NCI-H446 treated with DMSO at 0.1 percent for 48 hours (cell line): ENCODE measurements at places on chromosomes 16 and 17.
A peak's percentile ranks its signal among the peaks of the same experiment; 100 is the strongest.

DNA sequence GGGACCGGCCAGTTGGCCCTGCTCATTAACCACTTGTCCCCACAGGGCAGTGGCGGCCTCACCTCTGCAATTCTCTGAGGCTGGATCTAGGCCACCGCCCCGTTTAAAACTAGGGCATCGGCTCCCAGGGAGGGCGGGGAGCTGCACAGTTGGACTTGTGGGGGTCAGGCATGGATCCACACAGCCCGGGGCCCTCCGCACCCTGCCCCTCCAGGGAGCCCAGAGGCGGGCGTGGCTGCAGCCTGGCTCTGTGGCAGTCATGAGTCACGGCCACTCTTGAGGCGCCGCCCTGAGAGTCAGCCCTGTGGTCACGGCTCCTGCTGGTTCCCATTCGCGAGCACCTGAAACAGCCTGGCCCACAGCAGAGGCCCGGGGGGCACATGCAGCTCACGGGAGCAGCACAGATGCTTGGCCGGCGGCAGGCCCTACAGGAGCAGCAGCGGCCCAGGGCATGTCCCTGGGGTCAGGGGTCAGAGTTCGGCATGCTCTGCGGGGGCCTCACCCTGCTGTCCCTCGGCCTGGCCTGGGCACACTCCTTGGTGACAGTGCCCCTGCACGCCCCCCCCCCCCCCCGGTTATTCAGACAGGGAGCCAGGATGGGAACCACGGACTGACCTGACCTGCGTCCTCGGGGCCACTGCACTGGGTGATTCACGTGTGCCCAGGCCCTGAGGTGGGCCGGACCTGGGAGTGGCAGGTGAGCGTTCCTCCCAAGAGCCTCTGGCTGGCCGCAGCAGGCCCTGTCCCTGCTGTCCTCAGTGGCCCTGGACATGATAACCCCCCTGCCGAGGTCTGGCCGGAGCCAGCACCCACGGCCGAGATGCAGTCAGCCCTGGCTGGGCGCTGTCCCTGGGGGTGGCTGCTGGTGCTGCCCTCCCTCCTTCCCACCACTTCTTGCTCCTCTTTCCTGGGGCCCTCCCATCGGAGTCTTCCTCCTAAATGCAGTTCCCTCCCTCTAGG, 8.2 kb downstream of the CAPN15 start:
- no peak for DNase-seq

- no peak for DNase-seq
These were observed at the start of gene CD300LG for GRCh38 chr17:43846963-43847371. Gene CD300LG, plus strand, starts transcription at chr17:43847176. Its CDS starts 41 bp downstream, at chr17:43847217.

- DNase-seq: no peak
These were observed 808.9 kb downstream of the CDH11 start for GRCh38 chr16:64312980-64313379.

GRCh38 chr16:8963821-8964441, at the start of gene USP7:
Gene USP7, minus strand, starts transcription at chr16:8963906. Its CDS starts 621 bp downstream, at chr16:8963285.
- peak; percentile 60 for DNase-seq

DNA sequence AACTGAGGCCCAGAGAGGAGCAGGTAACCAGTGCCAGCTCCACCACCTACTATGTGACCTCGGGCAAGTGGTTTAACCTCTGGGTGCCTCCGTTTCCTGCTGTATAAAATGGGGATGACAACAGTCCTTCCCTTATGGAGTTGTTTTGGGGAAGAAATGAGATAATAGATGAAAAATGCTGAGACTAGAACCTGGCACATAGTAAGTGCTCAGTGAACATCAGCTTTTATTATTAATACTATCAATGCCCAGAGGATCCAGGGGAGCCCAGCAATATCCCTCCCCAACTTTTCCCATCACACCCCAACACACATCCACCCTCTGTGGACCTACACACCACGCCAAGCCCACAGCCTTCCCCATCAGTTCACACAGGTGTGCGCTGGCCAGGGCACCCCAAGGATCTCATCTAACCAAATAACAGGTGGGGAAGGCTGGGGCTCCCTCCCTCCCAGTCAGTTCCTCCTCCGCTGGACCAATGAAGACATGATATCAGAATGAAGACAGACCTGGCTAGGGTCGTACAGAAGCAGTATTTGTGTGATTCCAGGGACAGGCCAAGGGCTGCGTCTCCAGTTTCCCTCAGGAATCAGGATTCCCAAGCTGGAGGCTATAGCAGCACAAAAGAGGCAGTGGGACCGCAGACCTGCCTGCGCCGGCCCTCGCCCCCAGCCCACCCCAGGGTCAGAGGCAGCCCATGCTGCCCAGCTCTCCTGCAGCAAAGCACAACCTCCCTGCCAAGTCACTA, 1.8 kb downstream of the ATP2A3 start:
- DNase-seq: no peak

DNA sequence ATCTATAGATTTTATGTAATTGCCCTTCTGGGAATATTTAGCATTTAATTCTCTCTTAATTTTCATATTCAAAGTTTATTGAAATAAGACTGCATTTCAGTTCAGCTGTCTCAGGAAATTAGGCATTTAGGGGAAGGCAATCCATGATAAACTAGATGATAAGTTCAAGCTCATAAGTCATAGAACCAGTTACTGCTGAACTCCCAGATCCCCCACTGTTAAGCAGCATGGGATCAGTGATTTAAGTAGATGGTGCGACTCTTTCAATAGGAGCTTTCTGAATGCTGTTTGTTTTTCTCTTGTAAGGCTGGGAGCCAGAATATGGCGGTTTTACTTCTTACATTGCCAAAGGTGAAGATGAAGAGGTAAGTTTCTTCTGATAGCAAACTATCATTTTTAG, 23.8 kb downstream of the OGFOD1 start:
- no peak for DNase-seq

- no peak for DNase-seq
These were observed 13.0 kb downstream of the CA10 start for GRCh38 chr17:52145476-52145875.

DNA sequence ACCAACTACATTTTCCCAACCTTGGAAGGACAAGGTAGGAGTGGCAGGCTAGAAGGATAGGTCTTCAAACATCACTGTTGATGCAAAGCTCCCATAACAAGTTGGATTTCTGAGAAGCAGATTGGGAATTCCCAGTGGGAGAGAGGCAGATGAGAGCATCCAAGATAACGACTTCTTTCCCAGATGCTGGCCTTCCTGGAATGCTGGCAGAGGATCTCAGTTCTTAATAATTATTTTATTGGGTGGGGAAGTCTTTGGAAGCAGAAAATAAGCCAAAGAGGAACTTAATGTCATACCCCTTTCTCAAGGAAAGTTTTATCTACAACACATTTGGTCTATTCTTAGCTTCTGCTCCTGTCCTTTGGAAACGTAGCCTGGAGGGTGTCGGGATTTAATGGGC, 64.5 kb downstream of the MPRIP start:
- no peak for DNase-seq

DNA sequence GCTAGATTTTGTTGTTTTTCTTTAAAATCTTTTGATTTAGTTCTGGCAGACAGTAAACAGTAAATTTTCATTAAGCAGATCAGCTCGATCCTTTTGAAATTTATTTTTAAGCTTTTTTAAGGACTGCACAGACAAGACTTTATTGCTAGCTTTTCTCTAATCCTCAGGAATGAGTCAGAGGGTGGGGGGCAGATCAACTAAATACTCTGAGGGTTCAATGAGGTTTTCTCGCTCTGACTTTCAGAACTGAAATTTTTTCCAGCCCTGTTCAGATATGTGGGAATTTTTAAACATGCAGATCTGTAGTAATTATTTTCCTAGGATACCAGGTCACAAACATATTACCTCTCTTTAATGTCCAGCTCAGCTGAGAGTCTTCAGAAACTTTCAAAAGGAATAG, 977.2 kb downstream of the CDH11 start:
- DNase-seq: no peak

- DNase-seq: no peak
These were observed 3.4 kb downstream of the MKS1 start for GRCh38 chr17:58215685-58216084.

- no peak for DNase-seq
These were observed at the start of gene TMEM98 for GRCh38 chr17:32927724-32928585. Gene TMEM98, plus strand, starts transcription at chr17:32928153. Its CDS starts 3,376 bp downstream, at chr17:32931529.

DNA sequence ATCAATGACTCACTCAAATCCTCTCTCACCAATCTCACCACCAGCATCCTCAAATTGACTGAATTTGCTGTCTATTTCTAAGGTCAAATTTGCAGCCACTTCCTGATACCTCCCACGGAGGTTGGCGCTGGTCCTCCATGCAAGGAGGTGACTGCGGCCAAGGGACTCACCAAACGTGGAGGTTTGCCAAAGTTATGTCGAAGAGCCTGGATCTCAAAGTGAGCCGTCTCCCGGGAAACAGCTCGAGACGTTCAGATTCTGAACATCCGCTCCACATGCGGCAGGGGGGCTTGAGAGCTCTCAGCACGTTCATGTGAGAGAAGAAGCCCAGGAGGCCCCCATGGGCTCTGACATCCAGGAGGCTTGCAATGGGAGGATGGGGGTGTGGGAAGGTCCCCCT, 22.6 kb downstream of the LGALS3BP start:
- peak; percentile 77 for DNase-seq

- DNase-seq: no peak
These were observed 74.6 kb downstream of the CMC2 start for GRCh38 chr16:80931801-80932707.

DNA sequence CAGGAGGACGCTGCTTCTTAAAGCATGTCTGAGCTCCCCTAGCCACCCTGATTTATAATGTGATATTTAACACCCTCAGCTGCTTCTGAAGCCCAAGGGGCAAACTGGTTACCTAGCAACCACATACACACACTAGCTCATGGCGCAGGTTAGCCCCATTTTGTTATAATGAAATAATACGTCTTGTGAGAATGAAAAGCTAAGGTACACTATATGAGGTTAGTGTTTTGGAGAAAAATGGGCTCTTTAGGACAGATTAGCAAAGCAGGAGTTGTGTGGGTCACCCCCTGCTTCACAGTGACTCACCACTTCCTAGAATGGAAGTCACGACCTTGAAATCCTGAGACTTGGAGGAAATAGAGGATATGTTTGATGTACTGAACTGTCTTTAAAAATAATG, 404.8 kb upstream of the HSBP1 start:
- no peak for DNase-seq

- no peak for DNase-seq
These were observed 8.8 kb downstream of the SBK1 start for GRCh38 chr16:28301154-28301553.

DNA sequence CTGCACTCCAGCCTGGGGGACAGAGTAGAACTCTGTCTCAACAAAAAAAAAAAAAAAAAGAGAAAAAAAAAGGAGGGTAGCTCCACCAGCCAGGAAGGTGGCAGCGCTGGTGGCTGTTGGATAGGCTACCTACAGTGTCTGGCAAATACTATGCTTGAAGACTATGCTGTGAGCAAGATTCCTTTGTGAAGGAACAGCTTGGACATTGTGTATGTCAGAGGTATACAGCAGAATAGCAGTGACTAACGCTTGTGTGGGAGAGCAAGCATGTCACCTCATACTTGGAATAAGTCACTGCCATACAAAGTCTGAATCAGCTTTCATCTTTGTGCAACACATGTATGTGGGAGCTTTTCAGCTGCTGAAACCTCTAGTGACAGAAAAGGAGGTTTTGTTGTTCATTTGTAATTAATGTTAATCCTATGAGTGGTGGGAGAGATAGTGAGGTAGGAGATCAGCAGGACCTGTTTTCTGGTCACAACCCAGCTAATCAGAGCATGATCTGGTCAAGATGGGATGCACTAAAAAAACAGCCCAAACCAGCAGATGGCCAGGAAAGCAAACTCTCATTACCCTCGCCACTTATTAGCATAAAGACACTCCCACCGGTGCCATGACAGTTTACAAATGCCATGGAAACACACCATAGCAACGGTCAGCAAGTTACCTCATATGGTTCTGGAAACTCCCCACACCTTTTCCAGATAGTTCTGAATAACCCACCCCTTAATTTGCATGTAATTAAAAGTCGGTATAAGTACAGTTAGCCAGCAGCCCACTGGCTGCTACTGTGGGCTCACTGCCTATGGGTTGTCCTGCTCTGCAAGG, 6.8 kb upstream of the ITGAD start:
- DNase-seq: no peak

DNA sequence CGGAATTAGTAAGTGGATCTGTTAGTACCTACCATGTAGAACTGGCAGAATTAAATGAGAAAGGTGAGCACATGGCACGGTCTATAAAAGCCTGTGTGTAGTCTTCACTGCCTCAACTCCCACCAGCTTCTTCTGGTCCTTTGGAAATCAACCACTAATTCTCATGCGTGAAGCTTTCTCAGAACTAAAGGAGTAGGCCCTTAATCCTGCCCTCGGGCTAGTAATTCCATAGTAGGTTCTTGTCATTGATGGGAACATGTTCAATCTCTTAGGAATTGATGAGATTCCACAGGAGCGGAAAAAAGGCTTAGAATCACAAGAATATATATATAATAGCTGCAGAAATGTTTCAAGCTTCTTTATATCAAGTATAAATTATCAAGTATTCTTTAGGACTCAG, 21.7 kb downstream of the CDR2 start:
- DNase-seq: no peak

DNA sequence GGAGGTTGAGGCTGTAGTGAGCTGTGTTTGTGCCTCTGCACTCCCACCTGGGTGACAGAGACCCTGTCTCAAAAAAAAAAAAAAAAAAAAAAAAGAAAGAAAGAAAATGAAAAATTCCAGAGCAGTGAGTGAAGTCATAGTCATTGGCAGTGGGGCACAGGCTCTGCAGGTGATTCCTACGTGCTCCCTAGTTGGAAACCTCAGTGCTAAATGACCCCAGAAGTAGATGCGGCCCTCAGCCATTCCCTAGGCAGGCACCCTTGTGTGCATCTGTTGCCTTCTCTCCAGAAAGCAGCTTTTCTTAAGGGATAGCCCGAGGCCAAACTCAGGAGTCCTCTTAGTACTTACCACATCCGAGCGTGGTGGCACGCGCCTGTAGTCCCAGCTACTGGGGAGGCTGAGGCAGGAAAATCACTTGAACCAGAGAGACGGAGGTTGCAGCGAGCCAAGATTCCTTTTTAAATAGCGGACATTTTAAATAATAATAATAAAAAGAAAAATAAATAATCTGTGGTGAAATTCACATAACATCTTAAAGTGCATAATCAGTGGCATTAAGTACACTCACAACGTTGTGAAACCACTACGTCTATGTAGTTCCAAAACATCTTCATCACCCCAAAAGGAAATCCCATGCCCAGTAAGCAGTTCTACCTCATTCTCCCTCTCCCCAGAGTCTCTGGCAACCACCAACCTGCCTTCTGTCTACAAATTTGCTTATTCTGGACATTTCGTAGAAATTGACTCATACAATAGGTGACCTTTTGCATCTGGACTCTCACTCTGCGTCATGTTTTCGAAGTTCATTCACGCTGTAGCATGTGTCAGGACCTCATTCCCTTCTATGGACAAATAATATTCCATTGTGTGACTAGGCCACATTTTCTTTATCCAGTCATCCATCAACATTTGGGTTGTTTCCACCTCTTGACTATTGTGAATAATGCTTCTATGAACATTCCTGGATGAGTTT, 12.5 kb upstream of the SPHK1 start:
- DNase-seq: no peak
